GM10248 (cell line): ENCODE measurements at places on chromosomes 6 and 20.

DNA sequence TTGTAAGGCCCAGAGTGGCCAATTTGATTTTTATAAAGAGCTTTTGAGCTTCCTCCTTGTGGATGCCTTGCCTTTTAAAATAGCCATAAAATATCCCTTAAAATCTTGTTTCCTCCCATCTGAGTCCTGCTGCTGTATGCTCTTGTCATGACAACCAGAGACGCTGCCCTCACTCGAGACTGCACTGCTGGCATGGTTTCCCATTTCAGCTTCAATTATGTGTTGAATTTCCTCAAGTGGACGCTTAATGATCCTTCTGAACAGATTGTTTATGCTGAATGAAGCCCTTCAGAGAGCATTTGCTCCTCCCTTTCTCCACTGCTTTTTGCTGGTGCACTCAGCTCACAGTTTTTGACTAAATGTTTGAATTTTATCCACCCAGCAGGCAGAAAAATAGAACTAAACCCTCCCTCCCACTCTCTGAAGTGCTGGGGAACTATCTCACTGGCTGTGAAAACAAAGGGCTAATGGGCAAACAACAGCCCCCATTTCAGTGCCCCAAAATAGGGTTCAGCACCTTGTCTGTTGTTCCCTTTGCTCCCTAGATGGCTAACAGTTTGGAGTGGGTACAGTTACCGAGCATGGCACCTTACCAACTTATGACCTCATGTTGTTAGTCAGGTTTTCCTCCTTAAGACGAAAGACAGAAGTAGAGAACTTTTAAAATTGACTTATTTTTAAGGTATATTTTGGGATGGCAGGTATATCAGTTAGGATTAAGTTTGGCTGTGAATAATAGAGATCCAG, 45.5 kb upstream of the RNF8 start:
- DNase-seq = no peak

- DNase-seq = no peak
Measured at GRCh38 chr20:63035603-63036185, 28.9 kb upstream of the BHLHE23 start.

- DNase-seq = no peak
Measured at GRCh38 chr6:25369036-25369432, 89.9 kb downstream of the CARMIL1 start.

- DNase-seq = no peak
Measured at GRCh38 chr6:129801909-129802308, 59.2 kb downstream of the TMEM244 start.

DNA sequence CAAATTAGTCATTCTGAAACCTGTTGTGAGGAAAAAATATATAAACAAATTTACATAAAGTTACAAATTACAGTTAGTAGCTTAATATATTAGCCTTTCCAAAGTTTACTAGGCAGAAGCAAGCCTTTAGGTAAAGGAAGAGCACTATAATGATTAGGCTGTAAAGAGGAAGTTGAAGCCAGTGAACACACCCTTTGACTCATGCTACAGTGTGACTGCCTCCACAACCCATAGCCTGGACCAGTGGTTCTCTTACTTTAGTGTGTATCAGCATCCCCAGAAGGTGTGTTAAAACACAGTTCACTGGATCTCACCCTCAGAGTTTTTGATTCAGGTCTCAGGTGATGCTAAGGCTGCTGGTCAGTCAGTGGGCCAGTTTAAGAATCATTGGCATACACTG, 91.4 kb upstream of the DEFB112 start:
- no peak for DNase-seq

- DNase-seq = no peak
Measured at GRCh38 chr6:106560996-106561685, 68.2 kb downstream of the RTN4IP1 start.

- DNase-seq = no peak
Measured at GRCh38 chr6:132007474-132008190, 56.5 kb upstream of the CCN2 start.

DNA sequence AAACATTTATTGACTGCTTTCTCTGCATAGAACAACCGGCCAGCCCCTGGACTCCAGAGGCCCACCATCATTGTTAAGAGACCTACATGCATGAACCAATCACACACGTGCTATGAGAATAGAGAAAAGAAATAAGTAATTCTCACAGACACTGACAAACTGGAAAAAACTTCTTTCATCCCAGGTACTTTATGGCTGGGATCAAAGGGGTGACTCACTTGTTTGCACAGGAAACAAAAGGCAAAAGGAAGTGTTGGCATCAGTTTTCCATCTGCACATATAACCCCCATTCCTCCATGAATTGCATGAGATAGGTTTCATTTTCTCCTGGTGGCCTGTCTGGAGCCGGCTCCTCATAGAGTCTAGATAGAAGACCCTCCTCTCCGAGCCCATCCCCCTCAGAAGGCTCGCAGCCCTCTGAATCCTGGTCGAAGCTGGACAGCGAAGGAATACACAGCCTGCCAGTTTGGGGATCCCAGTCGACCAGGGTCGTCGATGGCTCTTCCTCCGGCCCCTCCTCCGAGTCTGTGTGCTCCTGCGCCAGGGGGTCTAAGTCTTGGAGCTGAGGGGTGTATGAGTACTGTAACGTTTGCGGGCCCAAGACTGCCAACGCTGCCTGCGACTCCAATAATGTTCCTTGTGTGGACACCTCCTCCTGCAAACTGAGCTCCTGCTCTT, 43.3 kb downstream of the IL20RA start:
- DNase-seq = no peak

- DNase-seq = no peak
Measured at GRCh38 chr6:56347526-56347925, 100.1 kb upstream of the COL21A1 start.

DNA sequence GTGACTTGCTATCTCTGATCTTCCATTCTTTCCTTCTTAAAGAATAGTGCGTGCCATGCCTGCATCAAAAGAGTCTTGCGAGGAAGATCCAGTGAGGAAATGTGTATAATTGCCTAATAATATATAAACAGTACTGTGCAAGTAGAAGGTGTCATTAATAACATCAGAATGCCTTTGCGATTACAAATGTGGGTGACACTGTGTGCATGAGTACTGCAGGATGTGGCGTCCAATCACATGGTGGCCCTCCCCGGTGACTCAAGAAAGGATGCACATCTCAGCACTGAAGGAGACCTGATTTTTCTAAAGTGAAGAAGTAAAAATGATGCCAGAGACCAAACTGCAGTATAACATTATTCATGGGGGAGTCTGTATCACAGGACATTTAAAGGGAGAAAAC, 107.5 kb upstream of the EDN1 start:
- DNase-seq = no peak

- DNase-seq = no peak
Measured at GRCh38 chr6:107600936-107601335, 111.0 kb downstream of the SOBP start.

DNA sequence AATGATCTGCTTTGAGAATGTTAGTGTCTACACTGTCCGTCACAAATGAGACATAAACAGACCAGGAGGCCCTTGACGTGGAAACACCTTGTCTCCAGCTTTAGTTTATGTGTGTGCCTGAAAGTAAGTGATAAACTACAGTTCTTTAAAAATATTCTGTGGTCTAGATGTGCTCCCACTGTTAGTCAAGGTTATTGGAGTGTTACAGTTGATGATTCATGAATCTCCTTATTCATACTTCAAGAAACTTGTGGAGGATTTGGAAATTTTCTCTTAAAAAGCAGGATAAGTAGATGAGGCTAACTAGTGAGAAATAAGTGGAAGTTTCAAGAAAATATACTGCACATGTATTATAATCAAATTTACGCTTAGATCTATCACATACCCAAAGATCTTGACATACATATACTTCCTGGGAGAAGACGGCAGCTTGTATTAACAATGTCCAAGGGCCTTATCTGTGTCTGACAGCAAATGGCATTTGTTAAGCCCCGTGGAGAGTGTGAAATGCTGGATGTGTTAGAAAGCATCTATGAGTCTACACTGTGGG, 90.5 kb upstream of the MBOAT1 start:
- no peak for DNase-seq

GRCh38 chr6:34568341-34569201, 12.4 kb upstream of the SPDEF start:
- DNase-seq = no peak

DNA sequence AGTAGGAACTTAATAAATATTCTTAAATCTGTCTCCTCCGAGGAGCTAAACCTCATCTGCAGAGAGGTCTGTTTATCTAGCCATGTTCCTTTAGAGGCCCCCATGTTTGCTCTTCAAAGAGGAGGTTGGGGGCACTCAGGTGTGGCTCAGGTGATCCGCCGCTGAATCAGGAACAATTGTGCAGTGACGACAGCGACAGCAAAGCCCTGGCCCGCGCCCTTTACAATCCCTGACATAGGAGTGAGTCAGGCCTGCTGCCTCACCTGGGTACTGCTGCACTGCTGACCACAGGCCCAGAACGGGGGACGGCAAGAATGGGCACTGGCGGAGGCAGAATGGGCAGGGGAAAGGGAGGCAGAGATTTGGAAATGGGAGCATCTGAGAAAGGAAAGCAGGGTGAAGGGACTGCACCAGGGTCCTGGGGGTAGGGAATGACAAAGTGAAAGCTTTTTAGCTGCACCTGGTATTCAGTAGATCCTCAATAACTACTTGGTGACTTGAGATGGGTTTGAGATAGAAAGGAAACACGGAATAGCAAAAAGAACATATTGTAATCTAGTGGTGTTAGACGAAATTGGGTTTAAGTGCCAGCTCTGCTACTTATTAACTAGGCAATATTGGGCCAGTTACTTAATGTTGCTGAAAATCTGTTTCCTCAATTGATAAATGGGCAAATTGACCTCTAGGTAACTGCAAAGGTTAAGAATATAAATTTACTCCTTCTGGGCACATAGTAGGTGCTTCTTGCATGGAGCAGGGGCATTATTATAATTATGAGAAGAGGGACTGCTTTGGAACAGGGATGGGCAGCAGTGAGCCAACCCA, 5.4 kb upstream of the IER3 start:
- DNase-seq = no peak

DNA sequence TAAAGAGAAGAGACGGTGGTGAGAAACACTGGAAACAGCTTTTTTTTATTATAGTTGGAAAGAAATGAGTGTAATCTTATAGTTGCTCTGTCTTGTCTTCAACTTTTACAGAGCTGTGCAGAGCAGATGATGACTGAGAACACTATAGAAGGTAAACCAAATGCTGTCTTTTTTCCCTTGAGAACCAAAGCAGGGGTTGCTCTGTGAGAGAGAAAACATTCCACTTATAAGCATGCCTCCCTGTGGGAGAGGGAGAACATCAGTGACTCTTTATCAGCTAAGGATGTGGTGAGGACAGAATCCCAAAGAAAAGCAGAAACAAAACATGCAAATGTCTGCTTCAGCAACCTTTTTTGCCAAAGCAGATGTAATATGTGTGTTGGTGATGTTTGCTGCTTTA, 179.3 kb upstream of the HDDC2 start:
- DNase-seq = no peak

DNA sequence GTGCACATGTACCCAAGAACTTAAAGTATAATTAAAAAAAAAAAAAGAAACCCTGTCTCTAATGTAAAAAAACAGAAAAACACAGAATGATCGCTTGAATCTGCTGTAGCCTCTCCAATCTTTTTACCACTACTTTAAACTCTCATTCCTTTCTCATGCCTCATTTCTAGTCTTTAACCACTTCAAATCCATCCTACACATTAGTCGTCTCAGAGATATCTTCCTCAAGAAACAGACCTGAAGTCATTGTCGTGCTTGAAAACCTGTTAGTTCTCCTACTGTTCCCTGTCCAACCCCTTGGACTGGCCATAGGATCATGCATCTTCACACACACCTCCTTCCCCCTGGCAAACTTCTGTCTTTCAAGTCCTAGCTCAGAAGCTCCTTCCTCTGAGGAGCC, 112.1 kb upstream of the BCLAF1 start:
- no peak for DNase-seq

DNA sequence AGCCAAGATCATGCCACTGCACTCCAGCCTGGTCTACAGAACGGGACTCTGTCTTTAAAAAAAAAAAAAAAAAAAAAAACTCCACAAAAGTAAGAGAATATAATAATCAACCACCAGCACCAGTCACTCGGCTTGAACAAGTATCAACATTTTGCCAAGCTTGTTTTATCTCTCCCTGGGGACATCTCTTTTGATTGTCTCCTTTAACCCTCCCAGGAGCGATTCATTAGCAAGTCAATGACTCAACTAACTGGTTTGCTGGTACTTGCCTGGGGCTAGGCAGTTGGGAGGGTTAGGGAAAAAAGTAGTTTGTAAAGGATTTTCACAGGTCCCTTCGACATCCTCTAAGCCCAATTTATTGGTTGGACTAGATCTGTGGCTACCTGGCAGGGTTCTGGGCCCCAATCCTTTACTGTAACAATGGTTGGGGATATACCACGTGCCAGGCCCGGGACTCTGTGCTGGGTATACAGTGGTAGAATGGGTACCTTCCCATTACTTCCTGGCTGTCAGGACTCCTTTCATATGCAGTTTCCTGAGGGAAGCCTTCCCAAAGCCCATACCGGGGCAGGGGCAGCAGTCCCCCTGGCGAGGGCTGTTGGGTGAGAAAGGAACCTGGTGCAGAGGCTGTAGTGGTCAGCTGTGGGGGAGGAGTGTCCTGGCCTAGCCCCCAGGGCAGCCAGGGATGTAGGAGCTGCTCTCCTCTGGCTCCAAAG, 12.2 kb downstream of the TGIF2 start:
- DNase-seq = no peak

GRCh38 chr6:56023829-56024228, 148.4 kb upstream of the BMP5 start:
- no peak for DNase-seq

DNA sequence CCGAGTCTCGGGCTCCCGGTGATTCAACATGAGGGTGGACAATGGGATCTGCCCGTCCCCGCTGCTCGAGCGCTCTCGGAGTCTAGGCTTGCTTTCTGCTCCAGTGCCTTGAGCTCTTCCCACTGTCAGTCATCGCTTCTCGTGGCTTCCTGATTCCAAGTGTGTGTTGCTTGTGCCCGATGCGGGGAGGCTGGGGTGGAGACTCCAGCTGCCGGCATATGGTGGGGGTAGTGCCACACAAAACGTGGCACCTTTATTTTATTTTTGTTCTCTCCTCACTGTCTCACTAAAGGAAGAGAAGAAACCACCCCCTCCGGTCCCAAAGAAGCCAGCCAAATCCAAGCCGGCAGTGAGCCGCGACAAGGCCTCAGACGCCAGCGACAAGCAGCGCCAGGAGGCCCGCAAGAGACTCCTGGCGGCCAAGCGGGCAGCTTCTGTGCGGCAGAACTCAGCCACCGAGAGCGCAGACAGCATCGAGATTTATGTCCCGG, 14.8 kb upstream of the MYL9 start:
- DNase-seq = no peak

DNA sequence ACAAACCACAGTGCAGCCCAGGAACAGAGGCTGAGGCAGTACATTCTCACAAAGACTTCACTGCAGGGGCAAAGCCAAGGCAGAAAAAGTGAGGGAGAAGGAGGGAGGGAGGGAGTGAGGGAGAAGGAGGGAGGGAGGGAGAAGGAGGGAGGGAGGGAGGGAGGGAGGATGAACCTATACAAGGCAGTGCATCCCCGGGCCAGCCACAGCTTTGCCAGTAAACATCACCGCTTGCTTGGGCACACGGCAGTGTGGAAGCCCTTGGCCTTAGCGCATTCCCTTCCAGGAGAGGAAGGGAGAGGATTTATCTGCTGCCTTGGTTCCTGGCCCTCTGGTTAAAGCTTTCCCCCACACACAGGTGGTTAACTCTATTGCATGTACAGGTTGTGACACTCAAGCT, 234.0 kb downstream of the PTPRT start:
- no peak for DNase-seq
